Muscle of arm (tissue), 14 donors: ENCODE measurements at places on chromosomes 5 and 9. TPM values are rescaled to one million over a fixed set of nuclear protein-coding genes. Genes with fewer than 3 reads are reported as not detected.

Gene SEMA6A
- 94.6 TPM for polyA plus RNA-seq

Gene NTRK2
- 22.5 TPM for polyA plus RNA-seq

Gene FAT2
- polyA plus RNA-seq = not detected

Gene POLK
- not detected for polyA plus RNA-seq

Gene NEK6
- polyA plus RNA-seq = 29.2 TPM

Gene PCDHB4
- polyA plus RNA-seq = 2.6 TPM

Gene CAMK2A
- polyA plus RNA-seq = 48.1 TPM

Gene SOX30
- 0.42 TPM for polyA plus RNA-seq

Gene PGGT1B
- 25.1 TPM for polyA plus RNA-seq

- no peak for DNase-seq
Observed at GRCh38 chr9:18896531-18897179, 136.4 kb downstream of the SAXO1 start.

DNA sequence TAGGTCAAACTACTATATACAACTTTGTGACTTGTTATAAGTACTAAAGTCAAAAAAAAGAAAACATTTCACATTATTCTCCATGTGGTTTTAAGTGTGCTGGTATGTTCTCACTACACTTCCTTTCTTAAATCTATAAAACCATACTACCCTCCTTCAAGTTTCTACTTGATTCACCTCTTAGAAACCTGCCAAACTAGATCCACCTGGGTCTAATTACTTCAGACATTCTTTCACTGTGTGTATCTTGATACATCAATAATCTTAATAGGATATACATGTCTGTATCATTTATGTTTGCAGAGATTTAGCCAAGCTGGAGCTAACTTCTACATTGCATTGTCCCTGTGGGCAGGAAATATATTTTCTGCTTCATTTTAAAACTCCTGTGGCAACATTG, 1012.6 kb downstream of the EFNA5 start:
- no peak for DNase-seq

DNA sequence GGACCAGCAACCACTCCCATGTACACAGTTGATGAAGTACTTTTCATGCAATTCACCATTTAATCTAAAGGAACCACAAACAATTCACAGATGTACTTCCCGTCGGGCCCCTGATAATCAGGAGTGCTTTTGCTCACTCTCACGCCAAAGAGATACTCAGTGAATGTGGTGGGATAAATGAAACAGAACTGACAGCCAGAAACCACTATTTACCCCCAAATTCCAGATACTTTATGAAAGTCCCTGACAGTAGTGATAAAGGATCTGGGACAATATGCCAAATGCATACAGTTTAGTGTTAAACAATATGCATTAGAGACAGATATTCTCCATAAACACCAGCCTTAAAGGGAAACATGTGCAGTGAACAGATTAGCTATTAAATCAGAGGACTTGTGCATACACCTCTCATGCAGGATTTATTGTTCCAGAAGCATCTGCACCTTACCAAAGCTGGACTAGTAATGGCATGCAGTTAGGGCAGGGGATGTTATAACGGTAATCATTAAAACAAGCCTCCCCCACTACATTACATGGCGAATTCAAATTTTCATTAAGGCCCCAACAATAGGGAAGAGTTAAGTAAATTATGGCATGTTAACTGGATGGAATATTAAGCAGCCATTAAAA, 74.0 kb upstream of the SLC25A51 start:
- DNase-seq = no peak

- DNase-seq = no peak
Observed at GRCh38 chr5:31385774-31386537, 145.9 kb downstream of the DROSHA start.

GRCh38 chr9:84557751-84558150, 111.8 kb upstream of the NTRK2 start:
- no peak for DNase-seq

GRCh38 chr5:171632616-171633015, 153.0 kb upstream of the SMIM23 start:
- DNase-seq = no peak

GRCh38 chr9:19440823-19441580, 32.2 kb downstream of the ACER2 start:
- no peak for DNase-seq

GRCh38 chr5:105259581-105260217, 1697.1 kb upstream of the NUDT12 start:
- no peak for DNase-seq

GRCh38 chr9:38345851-38346755, 46.4 kb upstream of the ALDH1B1 start:
- DNase-seq = no peak

GRCh38 chr9:14258156-14258555, 55.8 kb downstream of the NFIB start:
- no peak for DNase-seq

DNA sequence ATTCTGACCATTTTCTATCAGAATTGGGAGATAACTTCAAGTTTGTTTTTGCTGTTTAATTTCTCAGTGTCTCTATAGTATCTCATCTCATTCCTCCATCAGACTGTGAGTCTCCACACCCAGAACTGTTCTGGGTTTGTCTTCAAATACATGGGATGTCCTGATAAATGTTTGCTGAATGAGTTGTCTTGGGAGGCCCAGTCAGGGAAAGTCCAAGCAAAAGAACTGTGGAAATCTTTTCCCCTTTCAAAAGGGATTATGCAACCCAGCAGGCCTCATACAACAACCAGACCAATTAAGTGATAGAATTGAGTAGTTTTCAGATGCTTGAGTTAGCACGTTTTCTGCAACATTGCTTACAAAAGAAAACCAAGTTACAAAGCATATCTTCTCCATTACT, 324.4 kb downstream of the BRINP1 start:
- no peak for DNase-seq

DNA sequence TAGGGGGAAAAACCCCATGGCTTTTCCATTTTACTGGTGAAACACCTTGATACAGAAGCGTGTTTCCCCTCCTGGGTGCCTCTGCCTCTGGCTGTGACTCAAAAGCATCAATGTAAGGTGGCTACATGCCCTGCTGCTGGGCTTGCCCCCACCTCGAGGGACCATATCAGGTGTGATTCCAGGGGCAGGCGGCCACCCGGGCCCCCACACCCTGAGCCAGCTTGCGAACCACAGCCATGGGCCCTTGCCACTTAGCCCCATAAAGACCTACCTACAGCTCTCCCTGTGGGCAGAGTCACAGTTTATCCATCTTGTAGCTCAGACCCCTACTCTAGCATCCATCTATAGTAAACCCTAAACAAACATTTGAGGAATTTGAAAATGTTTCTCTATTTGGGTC, 10.8 kb downstream of the SHC3 start:
- no peak for DNase-seq

- DNase-seq = no peak
Observed at GRCh38 chr5:114657342-114658130, 295.7 kb downstream of the KCNN2 start.

- DNase-seq = no peak
Observed at GRCh38 chr9:25282946-25283345, 395.3 kb downstream of the TUSC1 start.

- no peak for DNase-seq
Observed at GRCh38 chr9:137781906-137782585, 95.5 kb upstream of the CACNA1B start.

- DNase-seq = no peak
Observed at GRCh38 chr5:107508097-107508496, 162.6 kb downstream of the EFNA5 start.

DNA sequence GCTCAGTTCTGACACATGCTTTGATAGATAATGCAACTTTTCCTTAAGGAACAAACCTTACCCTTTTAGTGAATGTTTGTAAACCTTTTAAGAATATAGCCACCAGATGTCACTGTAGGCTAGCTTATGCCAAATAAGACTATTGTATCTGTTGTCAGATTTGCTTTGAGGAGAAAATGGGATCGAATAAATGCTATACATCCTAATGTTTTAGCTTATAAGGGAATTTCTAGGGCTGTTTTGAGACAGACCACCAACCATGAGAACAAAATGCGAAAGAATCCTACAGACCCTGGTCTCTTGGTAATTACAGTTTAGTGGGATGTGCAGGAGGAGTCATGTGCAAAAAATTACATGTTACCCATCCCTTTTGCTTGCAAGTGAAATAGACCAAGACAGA, 127.6 kb upstream of the NMUR2 start:
- peak; percentile 59 for DNase-seq

- no peak for DNase-seq
Observed at GRCh38 chr5:1066676-1067075, 45.2 kb downstream of the SLC12A7 start.

- peak; percentile 22 for DNase-seq
Observed at GRCh38 chr5:138282920-138283742, 8.7 kb upstream of the GFRA3 start.

- no peak for DNase-seq
Observed at GRCh38 chr9:88969646-88970373, 21.5 kb upstream of the S1PR3 start.

GRCh38 chr9:846852-847251, 5.4 kb downstream of the DMRT1 start:
- no peak for DNase-seq

DNA sequence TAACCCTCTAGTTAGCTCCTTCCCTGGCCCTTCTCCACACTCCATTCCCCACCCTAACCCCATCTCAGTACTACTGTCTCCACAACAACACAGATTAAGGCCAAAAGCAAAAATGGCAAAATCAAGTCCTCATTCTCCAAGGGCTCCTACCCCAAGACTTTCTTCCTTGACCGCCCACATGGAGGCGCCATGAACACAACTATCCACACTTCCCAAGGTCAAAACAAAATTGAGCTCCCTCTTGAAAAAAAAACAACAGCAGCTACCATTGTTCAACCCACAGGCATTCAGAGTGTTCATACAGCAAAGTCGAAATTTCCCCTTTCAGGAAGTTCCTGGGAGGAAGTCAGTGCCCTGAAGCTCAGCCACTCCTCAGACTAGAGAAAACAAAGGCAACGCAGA, 54.4 kb downstream of the GNAQ start:
- DNase-seq = peak; percentile 31

DNA sequence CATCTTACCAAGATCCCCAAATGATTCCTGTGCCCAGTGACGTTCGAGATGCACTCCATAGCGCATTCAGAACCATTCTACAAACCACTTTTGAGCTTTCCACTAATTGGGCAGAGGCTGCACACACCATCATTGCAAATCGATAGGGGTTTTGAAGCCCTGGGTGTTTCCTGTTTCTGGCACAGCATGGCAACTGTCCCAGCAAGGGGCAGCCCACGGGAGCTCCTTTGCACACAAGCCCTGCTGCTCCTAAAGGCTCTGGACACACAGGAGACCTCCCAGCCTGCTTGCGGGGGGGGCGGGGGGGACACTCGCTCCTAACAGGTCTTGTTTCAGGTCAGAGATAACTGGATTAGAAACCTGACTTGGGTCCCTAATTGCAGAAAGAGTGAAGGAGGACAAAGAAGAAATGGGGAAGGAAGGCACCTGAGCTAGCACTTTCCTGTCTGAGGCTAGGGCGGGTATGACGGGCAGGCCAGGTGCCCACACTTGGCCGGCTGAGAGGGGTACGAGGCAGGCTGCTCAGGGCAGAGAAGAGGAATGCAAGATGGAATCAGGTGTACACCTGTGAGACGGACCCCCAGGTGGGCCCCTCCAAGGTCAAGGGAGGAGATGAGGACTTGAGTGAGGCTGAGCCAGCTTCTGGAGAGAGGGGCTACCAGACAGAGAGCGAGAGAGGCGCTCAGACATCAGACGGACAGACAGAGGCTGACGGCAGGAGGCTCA, 820 bp downstream of the FBP1 start:
- DNase-seq = no peak

DNA sequence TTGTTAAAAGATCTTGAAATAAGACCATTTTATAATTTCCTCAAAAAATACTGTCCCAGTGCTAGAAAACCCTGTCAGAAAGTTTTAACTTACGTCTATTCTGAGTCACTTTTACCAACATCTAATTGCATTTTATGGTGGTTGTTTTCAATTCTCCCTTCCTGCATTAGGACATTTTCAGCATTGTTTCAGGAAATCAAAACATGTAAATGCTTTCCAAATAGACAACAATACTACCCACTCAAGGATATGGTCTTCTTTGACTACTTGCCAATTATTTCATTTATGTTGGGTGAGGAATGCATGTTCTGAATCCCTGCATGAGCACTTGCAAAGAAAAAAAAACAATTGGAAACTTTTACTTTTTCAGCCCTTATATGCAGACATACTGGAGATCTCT, 284.6 kb upstream of the PDE4D start:
- DNase-seq = no peak
